ENCODE measurements at places on chromosomes 4 and X.

DNA sequence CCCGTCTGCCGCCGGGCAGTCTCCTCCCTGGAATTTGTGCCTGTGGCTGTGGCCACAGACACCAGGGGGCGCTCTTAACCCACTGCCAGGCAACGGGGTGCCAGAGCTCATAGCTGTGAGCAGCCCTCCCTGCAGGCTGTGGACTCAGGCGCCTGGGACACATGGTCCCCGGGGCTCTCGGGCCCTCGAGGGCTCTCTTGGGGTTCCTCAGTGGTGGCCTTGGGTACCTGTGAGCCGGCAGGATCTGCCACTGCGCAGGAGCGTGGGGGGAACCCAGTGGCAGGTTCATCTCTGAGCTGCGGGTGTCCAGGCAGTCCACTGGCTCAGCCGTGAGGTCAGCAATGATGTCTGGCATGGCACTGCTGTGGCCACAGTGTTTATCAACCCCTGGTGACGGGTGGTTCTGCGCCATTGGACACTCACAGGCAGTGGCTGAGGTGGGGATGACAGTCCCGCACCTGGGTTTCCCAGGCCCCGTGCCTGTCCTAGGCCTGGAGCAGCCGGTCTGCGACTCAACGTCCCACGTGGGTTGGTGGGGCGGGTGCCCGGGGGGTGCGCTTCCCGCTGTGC, 37.2 kb downstream of the PCGF3 start:
- DNase-seq = peak; percentile 53

- no peak for DNase-seq
Observed at GRCh38 chrX:134588806-134589205, 69.5 kb downstream of the PLAC1 start.

DNA sequence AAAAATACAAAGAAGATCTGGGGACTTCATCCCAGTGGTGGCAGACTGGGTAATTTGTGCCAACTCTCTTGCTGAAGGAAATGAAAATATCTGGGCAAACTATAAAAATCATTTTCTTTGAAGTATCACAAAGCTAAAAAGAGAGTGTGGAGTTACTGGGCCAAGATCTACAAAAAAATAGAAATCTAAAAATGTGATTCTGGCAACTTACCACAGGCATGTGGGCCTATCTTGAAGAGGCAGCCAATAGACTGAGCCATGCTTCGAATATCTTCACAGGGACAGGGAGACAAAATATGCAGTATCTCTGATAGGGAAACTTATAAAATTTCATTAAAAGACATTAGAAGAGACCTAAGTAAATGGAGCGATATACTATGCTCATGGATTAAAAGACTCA, 168.8 kb downstream of the RCHY1 start:
- no peak for DNase-seq

DNA sequence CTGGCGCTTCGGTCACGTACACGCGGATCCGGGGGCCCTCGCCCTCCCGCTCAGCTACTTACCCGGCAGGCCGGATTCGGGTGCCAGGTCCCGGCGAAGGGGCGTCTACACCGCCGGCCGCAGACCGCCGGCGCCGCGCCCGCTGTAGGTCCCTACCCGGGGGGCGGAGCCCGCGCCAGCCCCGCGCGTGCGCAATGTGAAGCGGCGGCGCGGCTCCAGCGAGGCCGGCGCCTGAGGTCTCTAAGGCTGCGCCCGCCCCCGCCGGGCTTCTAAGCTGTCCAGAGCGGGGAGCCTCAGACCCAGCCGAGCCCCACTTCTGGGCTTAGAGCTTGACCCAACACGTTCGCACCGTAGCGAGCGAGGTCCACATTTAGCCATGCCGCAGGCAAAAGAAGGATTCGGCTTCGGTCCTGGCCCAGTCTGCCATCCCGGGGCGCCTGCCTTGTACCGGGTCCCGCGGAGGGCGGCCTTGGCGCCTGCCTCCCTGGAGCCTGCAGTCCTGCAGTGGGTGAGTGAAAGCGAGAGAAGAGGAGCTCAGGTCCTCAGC, at the start of gene ZNF518B:
Gene ZNF518B, minus strand, starts transcription at position 172 of the 547 bp plus-strand sequence. CDS start 11,098 bp downstream, outside the sequence.
- DNase-seq = peak; percentile 32

- DNase-seq = no peak
Observed at GRCh38 chr4:77651820-77652219, 46.2 kb downstream of the CXCL13 start.

DNA sequence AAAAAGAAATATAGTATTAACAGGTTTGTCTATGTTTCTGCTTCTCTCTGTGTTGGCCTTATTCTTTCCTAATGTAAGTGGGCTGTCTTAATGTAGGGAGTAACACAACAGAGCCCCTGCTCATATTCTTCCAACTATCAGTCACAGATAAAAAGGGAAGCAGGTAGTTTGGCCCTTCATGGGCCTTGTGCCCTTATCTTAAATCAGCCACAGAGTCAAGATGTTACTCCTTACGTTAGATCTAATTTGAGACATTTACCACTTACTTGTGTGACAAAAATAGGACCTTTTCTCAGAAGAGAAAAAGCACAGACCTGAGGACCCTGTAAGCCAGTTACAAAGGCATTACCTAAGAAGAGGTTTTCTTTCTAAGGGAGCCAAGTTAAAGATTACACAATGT, 589.0 kb downstream of the GRXCR1 start:
- DNase-seq = no peak

- DNase-seq = peak; percentile 16
Observed at GRCh38 chr4:5708449-5709206, at the start of gene EVC2. Gene EVC2 (minus strand): TSS chr4:5708559. CDS start chr4:5708513, 46 bp downstream.

GRCh38 chr4:105936901-105937300, 41.6 kb downstream of the NPNT start:
- DNase-seq = no peak

- no peak for DNase-seq
Observed at GRCh38 chr4:79585834-79586233, 177.8 kb upstream of the GK2 start.
